Thyroid gland (tissue), 4 donors: ENCODE measurements at places on chromosomes 5 and 9. TPM values are rescaled to one million over a fixed set of nuclear protein-coding genes. Genes with fewer than 3 reads are reported as not detected.
A peak's percentile ranks its signal among the peaks of the same experiment; 100 is the strongest.

- no peak for DNase-seq
Measured at GRCh38 chr5:118722122-118723020, 266.0 kb downstream of the DTWD2 start.

KCNN2 gene
- total RNA-seq, result not detected

CNTNAP3B gene
- 20.3 TPM for total RNA-seq

DNA sequence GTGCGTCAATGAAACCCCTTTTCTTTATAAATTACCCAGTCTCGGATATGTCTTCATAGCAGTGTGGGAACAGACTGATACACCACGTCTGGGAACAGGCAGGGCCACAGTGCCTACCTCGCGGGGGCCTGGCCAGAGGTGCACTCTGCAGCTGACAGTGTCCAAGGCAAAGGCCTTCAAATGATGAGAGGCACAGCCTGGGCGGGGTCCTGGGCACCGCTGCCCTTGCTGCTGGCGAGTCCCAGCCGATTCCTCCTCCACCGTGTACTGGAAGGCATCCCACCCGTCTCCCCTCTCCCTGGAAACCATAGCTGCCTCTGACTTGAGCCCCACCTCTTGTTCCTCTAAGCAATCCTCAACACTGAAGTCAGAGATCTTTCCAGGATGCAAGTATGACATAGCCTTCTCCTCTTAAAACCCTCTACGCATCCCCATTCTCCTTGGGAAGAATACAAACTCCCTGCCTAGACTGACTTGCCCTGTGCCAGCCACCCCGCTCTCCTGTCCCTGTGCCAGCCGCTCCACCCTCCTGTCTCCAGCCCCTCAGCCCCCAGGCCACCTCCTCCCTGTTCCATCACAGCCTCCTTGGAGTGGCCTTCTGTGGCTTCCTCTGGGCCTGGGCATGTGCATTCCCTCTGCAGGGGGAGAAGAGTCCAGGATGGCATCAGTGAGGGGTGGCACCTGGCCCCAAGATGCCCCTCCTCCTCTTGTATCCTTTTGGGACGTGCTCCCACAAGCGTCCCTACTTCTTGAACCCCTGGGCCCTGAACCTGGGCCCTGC is 8.1 kb upstream of the COL5A1 start:
- DNase-seq, result no peak

GRCh38 chr5:69432412-69433206 is 17.7 kb downstream of the MARVELD2 start:
- DNase-seq, result no peak

GRCh38 chr5:124745007-124745927 is 1.2 kb downstream of the ZNF608 start:
- DNase-seq, result no peak

- DNase-seq, result no peak
Measured at GRCh38 chr5:136073714-136074529, 45.1 kb downstream of the TGFBI start.

DNA sequence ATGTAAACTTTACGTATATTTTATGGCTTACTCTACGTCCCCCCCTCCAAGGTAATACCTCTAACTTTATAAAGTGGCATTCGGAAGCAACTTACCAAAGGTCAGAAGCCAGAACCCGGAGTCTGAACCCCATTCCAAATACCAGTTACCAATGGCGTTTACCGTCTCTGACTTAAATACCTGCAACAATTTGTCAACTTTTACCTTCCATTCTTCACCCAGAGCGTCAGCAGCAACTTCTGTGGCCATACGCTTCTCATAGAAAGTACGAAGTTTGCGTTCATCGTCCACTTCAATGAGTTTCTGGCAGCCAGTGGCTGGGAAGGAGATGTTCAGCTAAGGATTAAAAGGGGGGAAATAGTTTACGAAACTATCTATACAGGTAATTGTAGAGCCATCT is 753 bp downstream of the RPS6 start:
- DNase-seq, result no peak

DNA sequence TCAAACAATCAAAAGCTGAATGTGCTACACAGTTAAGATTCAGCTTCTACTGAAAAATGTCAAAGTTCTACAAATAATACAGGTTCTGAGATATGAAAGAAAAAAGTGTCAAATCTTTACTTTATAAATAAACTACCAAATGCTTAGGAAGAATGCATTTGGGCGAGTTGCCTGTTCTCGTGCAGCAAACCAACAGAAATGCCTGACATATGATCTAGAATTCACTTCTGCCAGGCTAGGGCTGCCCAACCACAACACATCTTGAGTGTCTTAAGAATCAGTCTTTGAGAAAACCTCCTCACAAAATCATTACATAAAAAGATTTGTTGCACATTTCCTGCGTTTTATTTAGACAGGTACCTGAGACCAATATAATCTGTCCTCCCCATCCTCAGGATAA is 42.2 kb downstream of the ANKH start:
- DNase-seq, result no peak

PAPPA gene
- total RNA-seq, result 2.3 TPM

NMUR2 gene
- 0.42 TPM for total RNA-seq

GRCh38 chr9:16262477-16263261 is 607.8 kb downstream of the BNC2 start:
- no peak for DNase-seq

- DNase-seq, result no peak
Measured at GRCh38 chr9:83472221-83472665, 66.0 kb downstream of the FRMD3 start.

DNA sequence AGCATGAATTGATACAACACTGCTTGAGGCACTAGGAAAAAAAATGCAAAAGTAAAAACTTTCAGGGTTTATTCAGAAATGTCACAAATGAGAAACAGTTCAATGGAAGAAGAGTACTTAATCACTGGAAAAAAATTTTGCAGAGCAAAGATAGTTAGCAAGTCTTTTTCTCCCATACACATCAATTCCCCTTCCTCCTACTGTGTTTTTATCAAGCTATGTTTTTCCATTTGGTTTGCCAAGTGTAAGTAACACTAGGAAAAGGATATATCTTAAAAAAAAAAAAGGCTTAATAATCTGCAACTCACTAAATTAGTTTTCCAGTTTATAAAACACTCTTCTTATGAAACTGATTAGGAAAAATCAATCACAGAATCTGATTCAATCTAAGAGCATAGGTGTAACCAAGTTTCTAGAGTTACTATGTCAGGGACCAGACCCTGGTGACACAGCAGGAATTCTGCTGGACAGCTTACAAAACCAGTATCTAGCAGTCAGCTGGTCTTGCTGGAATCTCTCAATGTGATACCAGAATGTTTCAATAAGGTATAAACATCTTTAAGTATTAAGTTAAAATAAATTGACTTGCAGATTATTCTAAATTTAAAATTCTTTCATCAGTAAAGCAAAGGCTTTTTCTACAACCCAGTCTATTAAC is 34.7 kb downstream of the RNF145 start:
- DNase-seq, result no peak

- DNase-seq, result peak; percentile 60
Measured at GRCh38 chr5:16894236-16895057, 41.6 kb downstream of the MYO10 start.

- DNase-seq, result no peak
Measured at GRCh38 chr5:57311251-57311650, 137.4 kb downstream of the GPBP1 start.

GRCh38 chr5:56148453-56148971 is 84.6 kb downstream of the ANKRD55 start:
- peak; percentile 82 for DNase-seq

DNA sequence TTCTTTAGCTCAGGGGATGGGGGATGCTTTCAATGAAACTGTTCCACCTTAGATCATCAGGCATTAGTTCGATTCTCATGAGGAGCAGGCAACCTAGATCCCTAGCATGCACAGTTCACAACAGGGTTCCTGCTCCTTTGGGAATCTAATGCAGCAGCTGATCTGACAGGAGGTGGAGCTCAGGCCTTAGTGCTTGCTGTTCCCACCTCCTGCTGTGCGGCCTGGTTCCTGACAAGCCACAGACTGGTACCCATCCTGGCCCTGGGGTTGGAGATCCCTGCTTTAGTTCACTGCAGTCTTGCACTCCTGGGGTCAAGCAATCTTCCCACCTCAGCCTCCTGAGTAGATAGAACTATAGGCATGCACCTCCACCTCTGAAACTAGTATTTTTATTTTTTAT is 1369.8 kb upstream of the NUDT12 start:
- DNase-seq, result no peak

GRCh38 chr9:99971410-99971809 is 65.0 kb downstream of the STX17 start:
- no peak for DNase-seq
